Activated CD8-positive, alpha-beta T cell treated with anti-CD3 and anti-CD28 coated beads for 36 hours (primary cell): ENCODE measurements at places on chromosomes 6 and 20. TPM values are rescaled to one million over a fixed set of nuclear protein-coding genes. Genes with fewer than 3 reads are reported as not detected.

STK38 gene
- total RNA-seq = 23.4 TPM

BPIFB4 gene
- total RNA-seq = not detected

ETV7 gene
- total RNA-seq = 0.51 TPM

SMAP1 gene
- total RNA-seq = 24.1 TPM

TSHZ2 gene
- 0.54 TPM for total RNA-seq

POU5F1 gene
- not detected for total RNA-seq

HLA-DMB gene
- total RNA-seq = 3.6 TPM

NKAPL gene
- total RNA-seq = not detected
